ENCODE measurements at places on chromosomes 7 and 10.

- no peak for DNase-seq
These were observed 98.9 kb downstream of the WDR11 start for GRCh38 chr10:120950051-120950561.

GRCh38 chr10:55091691-55092328 is 290.8 kb upstream of the PCDH15 start:
- no peak for DNase-seq

GRCh38 chr10:99430116-99430450 is 341 bp downstream of the GOT1 start:
- DNase-seq, result no peak

- DNase-seq, result no peak
These were observed 12.4 kb upstream of the BMPER start for GRCh38 chr7:33892945-33893344.

GRCh38 chr10:805620-806305 is 116.3 kb upstream of the DIP2C start:
- no peak for DNase-seq

- no peak for DNase-seq
These were observed 85.2 kb upstream of the PIK3CG start for GRCh38 chr7:106779877-106780276.

DNA sequence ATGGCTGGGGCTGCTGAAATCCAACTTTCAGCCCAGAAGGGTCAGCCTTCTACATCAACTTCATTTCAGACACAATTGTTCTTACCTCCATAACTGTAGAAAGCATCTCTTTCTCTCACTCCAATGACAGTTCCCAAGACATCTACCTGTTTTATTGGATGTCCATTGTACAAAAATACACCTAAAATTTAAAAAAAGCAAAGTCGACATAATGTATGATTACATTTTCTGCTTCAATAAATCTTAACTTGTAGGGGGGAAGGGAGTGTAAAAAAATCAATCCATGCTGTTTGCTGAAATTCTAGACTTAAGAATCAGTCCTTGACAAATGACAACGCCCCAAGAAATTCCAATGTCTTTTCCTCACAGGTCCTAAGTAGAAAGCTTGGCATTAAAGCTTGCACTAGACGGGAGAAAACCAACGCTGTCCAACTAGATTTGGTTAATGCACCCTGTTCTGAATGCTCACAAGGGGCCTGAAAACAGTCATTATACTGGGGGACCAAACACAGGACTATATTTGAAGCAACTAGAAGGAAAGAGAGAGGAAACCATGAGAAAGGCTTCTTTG is 7.5 kb downstream of the STN1 start:
- DNase-seq, result no peak

GRCh38 chr7:137895301-137896221 is 48.8 kb upstream of the DGKI start:
- DNase-seq, result no peak

DNA sequence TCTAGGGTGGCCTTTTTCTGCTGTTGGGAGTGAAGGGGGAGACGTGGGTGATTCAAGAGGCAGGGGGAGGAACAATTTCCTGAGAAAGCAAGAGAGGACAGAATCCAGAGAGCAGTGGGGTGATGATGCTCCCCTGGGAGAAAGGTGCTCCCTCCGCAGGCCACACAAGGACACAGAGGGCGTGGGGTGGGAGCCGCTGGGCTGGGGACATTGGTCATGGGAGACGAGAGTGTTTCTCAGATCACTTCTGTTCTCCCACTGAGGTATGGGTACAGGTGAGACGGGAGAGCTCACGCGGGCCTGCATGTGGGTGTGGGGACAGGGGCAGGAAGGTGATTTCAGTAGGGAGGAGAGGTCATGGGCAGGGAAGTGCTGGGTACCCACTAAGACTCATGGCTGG is 259.5 kb upstream of the CTBP2 start:
- DNase-seq, result no peak

DNA sequence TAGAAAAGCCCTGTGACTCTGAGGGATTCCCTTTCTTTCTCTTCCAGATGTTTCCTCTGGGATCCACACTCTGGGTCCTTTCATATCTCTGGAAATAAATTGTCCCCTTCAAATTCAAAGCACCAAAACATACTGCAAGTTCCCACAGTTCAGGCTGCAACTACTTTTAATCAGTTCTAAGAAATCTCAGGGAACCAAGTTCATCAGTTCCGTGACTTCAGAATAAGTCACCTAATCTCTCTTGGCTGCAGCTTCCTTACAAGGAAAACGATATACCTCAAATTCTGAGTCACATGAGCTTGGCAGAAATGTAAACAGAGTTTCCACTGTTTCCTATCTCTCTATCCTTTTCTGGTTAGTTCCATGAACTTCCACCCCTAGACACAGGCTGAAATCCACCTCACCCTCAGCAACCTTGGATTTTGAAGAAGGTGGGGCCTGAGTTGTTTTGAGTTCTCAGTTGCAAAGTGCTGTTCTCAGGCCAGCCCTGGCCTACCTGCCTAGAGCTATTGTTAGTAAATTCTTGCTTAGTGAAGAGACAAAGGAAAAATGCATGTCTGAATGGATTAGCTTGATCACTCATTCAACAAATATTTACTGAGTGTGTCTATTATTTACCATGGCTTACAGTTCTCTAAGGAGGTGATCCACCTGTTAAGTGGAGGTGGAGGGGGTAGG is 59.3 kb upstream of the IL6 start:
- DNase-seq, result no peak

- DNase-seq, result no peak
These were observed 26.7 kb upstream of the DNAJB6 start for GRCh38 chr7:157309988-157310668.

GRCh38 chr10:49294731-49295130 is 4.2 kb upstream of the C10orf71 start:
- no peak for DNase-seq

GRCh38 chr10:52210161-52210560 is 103.9 kb upstream of the DKK1 start:
- no peak for DNase-seq

DNA sequence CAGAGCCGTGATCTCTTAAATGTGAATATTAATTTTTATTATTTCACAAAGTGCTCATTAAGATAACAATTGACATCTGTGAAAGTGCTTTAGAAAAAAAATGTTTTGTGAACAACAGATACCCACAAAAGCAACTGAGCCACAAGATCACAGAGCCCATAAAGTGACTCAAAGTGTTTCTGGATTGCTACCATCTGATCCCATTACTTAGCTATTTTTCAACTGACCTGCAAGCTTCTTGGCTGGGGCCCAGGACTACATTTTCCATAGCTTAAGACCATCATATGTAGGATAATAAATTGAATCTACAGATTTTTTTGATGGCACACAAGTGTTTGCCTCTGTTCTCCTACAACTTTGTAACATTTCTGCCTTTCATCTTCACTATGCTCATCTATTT is 674.4 kb downstream of the PHTF2 start:
- no peak for DNase-seq

GRCh38 chr7:8232999-8233847 is 28.7 kb downstream of the ICA1 start:
- DNase-seq, result no peak

- no peak for DNase-seq
These were observed 22.0 kb downstream of the MBL2 start for GRCh38 chr10:52750629-52751028.

DNA sequence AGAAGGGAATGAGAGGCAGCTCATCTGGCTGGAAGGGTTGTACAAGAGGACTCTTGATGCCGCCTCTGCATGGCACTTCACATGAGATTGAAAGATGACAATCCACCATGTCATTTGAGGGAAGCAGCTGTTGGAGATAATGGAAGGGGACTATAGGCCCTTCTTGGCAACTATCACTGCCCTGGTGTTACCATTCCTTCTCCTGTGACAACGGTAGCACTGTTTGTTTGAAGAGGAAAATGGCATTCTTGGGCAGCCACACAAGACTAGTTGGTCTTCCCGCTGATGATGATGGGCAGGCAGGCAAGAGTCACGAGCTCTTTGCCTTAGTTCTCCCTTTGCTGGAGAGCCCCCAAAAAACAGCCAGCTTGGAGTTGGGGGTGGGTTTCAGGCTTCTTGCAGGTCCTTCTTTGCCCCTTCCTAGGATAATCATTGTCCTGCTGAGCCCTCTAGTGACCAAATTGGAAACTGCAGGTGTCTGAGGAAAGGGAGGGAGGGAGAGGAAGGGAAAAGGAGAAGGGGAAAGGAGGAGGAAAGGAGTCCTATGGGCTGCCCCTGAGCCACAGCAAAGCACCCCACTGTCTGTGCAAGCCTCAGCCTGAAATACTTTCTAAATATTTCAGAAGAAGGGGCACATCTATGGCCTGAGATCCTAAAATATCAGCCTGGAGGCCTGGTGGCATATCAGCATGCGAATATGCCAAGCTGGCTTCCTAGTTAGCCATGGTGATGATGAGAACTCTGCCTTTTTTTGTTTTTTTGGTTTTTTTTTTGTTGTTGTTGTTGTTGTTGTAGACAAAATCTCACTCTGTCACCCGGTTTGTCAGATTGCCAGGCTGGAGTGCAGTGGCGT is 165.6 kb upstream of the KMT2E start:
- DNase-seq, result no peak

DNA sequence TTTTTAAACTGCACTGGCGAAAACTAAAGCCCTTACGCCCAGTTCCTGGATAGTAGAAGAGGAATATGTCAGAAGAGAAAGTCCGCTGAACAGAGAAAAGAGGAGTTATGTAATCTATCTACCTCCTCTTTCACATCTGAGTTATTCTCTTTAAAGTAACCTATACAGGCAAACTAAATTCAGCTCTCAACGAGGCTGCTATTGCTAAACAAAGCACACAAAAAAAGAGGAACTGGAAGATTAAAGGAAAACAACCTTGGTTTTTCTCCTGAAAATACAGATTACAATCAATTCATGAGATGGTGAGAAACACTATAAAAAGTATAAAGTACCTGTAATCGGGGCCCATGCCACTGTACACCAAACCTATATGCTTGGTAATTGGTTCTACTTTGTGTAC is 5.8 kb downstream of the PSMA2 start:
- no peak for DNase-seq

DNA sequence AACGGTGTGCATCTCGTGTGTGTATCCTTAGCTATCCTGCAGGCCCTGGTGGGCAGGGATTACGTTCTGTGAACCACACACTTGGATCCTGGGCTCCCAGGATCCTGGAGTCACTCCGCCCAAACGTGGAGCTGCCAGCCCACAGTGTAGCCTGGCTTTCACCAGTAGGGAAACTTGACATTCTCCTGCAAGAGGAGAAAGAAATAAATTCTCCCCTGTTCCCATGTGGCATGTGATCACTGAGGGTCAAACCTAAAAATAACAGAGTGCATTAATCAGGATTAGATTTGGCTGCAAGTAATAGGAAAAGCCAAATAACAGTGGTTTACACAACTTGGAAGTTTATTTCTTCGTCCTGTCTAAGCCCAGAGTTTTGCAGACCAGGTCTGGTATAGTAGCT is 32.3 kb downstream of the PALD1 start:
- DNase-seq, result no peak

DNA sequence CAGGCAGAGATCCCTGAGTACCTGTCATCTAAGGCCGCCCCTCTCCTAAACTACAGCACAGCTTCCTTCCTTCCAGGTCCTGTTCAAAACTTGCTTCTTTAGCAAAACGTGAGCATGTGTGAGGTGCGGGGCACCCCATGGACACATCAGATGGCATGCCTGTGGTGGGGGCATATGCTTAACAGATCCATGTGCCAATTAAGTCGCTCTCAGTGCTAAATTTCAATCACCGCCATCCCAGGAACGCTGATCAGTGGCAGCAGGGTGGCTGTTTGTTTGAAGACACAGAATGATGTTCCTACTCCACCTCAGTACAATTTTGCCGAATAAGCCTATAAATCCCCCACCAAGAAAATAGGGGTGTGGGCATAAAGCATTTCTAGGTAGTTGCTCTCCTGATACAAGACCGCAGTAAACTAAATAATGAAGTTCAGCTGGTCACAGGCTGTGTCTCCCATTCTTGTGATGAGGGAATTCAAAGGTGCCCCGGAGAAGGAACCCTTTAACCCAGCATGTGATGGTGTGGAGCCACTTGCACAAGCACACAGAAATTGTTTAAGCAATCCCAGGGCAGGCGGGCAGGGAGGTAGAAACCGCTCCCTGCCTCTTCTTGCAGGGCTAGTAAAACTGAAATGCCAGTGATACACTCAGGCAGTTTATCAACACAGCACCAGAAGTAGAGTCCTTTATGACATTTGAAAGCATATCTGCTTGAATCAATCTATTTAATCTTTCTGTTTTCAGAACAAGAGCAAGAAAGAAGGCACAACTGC is 205.7 kb downstream of the SORCS1 start:
- no peak for DNase-seq

GRCh38 chr7:82382276-82382675 is 61.3 kb downstream of the CACNA2D1 start:
- DNase-seq, result no peak

DNA sequence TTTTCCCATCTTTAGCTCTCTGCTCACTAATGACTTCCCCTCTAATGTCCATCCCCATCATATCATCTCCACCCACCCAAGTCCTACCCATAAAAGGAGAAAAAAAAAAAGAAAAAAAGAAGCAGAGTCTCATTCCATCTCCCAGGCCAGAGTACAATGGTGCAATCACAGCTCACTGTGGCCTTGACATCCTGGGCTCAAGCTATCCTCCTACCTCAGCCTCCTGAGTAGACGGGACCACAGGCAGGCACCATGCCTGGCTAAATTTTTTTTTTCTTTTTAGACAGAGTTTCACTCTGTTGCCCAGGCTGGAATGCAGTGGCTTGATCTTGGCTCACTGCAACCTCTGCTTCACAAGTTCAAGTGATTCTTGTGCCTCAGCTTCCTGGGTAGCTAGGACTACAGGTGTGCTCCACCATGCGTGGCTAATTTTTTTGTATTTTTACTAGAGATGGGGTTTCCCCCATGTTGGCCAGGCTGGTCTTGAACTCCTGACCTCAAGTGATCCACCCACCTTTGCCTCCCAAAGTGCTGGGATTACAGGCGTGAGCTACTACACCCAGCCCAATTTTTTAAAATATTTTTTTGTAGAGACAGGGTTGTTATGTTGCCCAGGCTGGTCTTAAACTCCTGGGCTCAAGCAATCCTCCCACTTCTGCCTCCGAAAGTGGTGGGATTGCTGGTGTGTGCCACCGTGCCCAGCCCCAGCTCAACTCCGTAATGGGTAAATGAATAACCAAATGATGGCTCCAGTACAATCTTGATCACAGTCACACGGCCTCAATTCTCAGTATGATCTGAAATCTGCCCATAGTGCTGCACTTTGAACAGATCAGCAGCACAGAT is 24.6 kb upstream of the SGMS1 start:
- DNase-seq, result no peak

GRCh38 chr7:138842111-138842510 is 44.1 kb upstream of the ATP6V0A4 start:
- no peak for DNase-seq

- no peak for DNase-seq
These were observed 25.4 kb upstream of the USP6NL start for GRCh38 chr10:11636697-11637303.

- no peak for DNase-seq
These were observed 1061.2 kb downstream of the KCNMA1 start for GRCh38 chr10:76576276-76576962.

Measured in ureter (tissue), 1 donor.